Uterus (tissue), 4 donors: ENCODE measurements at places on chromosomes 2 and 18. TPM values are rescaled to one million over a fixed set of nuclear protein-coding genes. Genes with fewer than 3 reads are reported as not detected.

IL1RL1 gene
- total RNA-seq = 9.6 TPM

ALK gene
- 0.06 TPM for total RNA-seq

MOGAT1 gene
- not detected for total RNA-seq

ELP2 gene
- 73.3 TPM for total RNA-seq

REG3G gene
- total RNA-seq = 0.35 TPM

CCDC93 gene
- total RNA-seq = 45.5 TPM

TBR1 gene
- not detected for total RNA-seq

HTR2B gene
- total RNA-seq = 2.9 TPM

GRCh38 chr18:38611036-38611964 lies 1045.7 kb upstream of the CELF4 start:
- H3K27ac ChIP-seq = no peak overlapping the region
- DNase-seq = no peak
- H3K36me3 ChIP-seq = no peaks in the 10 kb centered on the region
- H3K4me1 ChIP-seq = no peaks in the 10 kb centered on the region

- DNase-seq = no peak
- no peak overlapping the region for H3K27ac ChIP-seq
- no peaks in the 10 kb centered on the region for H3K4me1 ChIP-seq
- no peaks in the 10 kb centered on the region for H3K27me3 ChIP-seq
- H3K4me3 ChIP-seq = no peak overlapping the region
These were observed 304.2 kb downstream of the EPHA4 start for GRCh38 chr2:221267773-221268425.

DNA sequence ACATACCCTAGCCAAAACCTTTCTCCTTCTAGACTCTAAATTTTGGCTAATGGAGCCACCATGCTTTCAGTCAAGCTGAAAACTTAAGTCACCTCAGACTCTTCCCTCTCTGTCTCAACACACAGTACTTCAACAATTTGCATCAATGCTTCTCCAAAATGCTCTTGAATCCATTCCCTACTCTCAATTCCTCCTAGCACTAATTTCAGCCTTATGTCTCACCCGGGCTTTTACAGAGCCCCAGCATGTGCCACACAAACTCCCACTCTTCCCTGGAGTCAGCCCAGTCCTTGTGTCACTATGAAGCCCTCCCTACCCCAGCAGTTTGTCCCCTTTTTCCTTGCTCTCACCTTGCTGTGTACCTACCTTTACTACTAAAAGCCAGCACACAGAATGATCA lies 38.7 kb downstream of the AAK1 start:
- H3K4me3 ChIP-seq = no peak overlapping the region
- no peaks in the 10 kb centered on the region for H3K36me3 ChIP-seq
- DNase-seq = no peak
- no peaks in the 10 kb centered on the region for H3K27me3 ChIP-seq
- H3K4me1 ChIP-seq = no peaks in the 10 kb centered on the region
- H3K27ac ChIP-seq = no peak overlapping the region

DNA sequence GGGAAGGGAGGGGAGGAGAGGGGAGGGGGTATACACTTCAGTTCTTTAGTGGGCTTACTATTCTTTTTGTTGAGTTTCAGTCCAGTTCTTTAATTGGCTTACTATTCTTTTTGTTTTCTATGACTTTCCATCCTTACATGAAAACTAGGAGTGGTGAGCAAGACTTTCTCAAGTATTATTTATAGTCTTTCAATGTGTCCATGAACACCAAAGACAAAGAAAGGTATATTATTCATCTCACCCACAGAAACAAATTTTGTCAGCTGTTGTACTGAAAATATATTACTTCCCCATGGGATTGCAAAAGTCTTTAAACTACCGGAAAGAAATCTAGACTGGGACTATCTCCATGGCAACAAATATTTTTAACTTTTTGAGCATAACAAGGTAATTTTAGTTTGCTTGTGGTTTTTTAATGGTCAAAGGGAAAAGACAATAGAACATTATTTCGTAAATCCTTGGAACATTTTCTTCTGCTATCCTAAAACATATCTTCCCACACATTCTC lies 17.6 kb downstream of the ADAM17 start:
- DNase-seq = no peak
- no peak overlapping the region for H3K4me3 ChIP-seq
- no peaks in the 10 kb centered on the region for H3K27me3 ChIP-seq
- H3K27ac ChIP-seq = peak overlapping the region; percentile 69

DNA sequence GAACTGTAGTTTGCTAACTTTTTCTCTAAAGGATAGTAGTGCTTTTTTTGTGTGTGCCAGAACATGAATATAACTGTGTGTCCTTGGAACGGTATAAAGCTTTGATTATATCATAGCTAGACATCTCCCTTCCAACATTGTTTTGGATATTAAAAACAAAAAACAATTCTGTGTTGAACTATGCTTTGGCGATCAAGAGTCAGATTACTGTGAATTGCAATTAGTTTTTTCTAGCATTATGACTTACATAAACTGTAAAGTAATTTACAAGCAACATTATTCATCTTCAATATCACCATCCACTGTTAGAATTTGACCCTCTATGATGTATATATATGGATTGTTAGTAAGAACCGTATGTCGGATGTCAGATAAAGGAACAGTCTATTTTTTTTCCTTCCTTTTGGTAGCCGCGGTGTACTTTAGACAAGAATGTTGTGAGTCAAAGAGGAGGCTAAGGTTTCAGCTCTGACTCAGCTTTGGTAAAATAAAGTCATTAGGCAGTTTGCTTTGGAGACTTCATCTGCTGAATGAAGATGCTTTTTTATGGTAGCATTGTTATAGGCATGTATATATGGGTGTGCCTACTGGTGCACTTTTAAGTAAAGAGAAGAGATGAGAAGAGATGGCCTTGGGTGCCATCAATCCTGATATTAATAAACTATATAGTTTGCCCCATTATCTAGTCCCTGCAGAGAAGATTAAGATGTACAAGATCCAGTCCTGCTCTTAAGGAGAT lies 76.4 kb downstream of the LTBP1 start:
- H3K36me3 ChIP-seq = no peaks in the 10 kb centered on the region
- no peaks in the 10 kb centered on the region for H3K27me3 ChIP-seq
- no peak for DNase-seq
- H3K27ac ChIP-seq = peak overlapping the region; percentile 36

DNA sequence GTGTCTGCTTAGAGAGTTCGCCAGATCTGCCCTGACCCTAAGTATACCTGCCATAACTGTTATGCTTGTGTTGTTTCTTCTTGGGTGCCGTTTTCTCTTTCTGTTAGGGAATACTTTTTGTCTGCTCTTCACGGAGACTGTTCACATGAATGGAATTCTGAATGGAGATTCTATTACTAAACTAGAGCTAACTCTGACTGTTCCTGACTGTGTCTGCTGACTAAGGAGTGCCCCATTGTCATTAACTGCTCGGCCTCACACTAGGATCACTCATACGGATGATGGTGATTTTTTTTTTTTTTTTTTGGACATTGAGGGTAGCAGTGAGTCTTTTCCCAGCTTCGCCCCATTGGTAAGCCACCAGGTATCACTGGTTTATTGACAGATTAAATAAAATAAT lies 104.8 kb upstream of the SLC8A1 start:
- no peak for DNase-seq
- H3K27ac ChIP-seq = no peak overlapping the region
- H3K27me3 ChIP-seq = no peaks in the 10 kb centered on the region

DNA sequence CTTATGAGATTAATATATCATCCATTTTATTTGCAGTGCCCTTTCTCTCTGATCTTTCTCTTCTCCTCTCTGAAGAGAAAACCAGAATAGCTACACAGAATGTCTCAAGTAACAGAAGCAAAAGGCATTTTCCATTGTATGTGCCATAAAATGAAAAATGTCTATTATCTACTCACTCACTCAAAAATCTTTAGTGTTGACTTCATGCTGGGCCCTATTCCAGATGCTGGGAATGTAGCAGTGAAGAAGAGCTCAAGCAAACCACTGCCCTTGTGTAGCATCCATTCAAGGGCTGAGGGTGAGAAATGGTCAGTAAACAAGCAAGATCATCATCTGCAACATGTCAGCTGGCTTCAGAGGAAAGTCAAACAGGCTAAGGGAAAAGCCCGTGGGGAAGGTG lies 427.7 kb downstream of the METTL4 start:
- no peak for DNase-seq
- no peaks in the 10 kb centered on the region for H3K4me1 ChIP-seq
- H3K27me3 ChIP-seq = no peaks in the 10 kb centered on the region
- no peaks in the 10 kb centered on the region for H3K36me3 ChIP-seq
- H3K4me3 ChIP-seq = no peak overlapping the region

DNA sequence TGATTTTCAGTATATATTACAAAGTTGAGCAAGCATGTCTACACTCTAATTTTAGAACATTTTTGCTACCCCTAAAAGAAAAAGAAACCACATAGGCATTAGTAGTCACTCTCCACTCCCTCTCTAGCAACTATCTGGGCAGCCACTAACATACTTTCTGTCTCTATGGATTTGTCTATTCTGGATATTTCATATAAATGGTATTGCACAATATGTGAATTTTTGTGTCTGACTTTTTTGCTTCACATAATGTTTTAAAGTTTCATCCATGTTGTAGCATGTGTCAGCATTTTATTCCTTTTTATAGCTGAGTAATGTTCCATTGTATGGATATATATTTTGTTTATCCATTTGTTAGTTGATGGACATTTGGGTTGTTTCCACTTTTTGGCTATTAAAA lies 232.5 kb upstream of the CTAGE1 start:
- H3K4me3 ChIP-seq = no peak overlapping the region
- no peaks in the 10 kb centered on the region for H3K36me3 ChIP-seq

GRCh38 chr2:120831086-120831485 lies 95.4 kb downstream of the GLI2 start:
- H3K4me1 ChIP-seq = no peaks in the 10 kb centered on the region
- no peak overlapping the region for H3K27ac ChIP-seq
- no peak overlapping the region for H3K4me3 ChIP-seq
- DNase-seq = no peak
- H3K27me3 ChIP-seq = no peaks in the 10 kb centered on the region
- no peaks in the 10 kb centered on the region for H3K36me3 ChIP-seq

DNA sequence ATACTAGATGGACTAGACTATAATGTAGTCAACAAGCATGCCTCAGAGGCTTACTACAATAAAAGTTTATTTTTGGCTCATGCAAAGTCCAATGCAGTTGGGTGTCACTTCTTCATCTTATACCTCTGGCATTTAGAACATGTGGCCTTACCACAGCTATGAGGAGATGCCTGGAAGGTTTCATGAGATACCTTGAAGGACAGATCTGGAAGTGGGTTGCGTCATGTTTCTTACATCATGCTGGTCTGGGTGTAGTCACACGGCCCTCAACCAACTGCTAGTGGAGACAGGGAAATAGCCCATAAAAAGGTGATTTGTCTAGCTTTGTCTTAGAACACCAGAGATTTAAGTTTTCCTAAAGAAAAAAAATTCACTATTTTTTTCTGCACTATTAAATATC lies 91.7 kb upstream of the MMADHC start:
- H3K4me1 ChIP-seq = no peaks in the 10 kb centered on the region
- DNase-seq = no peak
- no peak overlapping the region for H3K27ac ChIP-seq
- no peaks in the 10 kb centered on the region for H3K36me3 ChIP-seq

DNA sequence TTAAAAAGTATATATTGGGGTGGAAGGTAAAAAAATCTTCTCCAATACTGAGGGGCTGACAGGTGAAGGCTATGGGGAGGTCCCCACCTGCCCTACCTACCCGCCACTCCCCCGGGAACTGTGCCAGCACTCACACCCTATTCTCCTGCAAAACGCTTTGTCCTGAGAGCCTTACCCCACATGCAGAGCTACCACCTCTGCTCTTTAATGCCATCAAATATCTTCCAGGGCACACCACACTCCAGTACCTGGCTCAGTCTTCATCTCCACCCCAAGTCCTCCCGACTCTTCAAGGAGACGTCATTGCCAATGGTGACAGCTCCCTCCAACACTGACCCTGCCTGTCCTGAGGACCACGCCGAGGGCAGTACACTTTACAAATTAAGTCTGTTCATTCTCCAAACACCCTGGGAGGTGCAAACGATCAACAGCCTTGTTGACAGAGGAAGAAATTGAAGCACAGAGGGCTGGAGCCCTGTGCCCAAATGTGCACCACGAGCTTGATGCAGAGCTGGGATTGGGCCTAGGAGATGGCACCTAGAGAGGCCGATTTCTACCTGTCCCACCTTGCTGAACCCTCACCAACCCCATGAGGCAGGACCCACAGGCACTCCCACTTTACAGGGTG lies 6.0 kb upstream of the GPR55 start:
- H3K4me3 ChIP-seq = no peak overlapping the region
- H3K27ac ChIP-seq = no peak overlapping the region

DNA sequence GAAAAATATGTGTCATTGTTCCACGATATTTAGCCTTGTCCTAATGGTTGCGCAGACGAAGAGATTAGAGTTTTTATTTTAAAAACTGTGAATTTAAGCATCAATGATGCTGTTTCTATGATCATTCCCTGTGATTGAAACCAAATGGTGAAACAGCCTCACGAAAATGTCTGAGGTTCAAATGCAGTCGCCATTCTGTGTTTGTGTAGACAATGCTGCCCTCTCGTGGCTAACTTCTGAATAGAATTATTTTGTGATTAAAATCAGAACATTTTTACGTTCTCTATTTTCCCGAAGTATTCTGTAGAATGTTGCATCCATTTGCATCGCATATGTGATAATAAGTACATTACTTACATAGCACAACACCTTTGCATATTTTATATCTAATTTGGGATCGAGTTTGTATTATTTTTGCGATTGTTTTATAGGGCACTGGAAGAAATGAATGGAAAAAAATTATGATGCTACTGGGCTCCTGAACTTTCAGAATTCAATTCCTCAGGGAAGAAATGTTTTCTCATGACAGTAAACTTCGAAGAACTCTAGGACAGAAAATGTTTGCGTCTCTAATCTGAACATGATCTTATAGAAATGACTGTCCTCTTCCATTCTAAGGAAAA lies 54.8 kb upstream of the CREB1 start:
- no peaks in the 10 kb centered on the region for H3K36me3 ChIP-seq
- H3K4me1 ChIP-seq = no peaks in the 10 kb centered on the region
- no peaks in the 10 kb centered on the region for H3K27me3 ChIP-seq
- no peak overlapping the region for H3K4me3 ChIP-seq

DNA sequence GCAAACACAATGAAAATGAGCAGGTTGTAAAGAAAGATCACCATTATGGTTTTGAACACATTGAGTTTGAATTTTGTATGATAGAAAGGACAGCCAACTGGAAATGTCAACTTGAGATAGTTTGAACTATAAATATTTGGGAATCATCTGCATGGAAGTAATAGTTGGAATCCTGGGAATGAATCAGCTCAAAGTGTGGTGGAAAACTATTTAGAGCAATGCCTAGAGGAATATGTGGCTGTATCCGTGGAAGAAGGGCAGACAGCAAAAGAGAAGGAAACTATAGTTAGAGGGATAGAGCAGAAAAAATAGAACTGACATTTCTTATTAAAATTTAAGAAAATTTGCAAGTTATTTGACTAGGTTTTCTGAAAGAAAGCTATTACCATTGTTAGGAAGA lies 112.5 kb upstream of the OTX1 start:
- no peaks in the 10 kb centered on the region for H3K36me3 ChIP-seq
- no peaks in the 10 kb centered on the region for H3K27me3 ChIP-seq
- H3K4me3 ChIP-seq = no peak overlapping the region
- no peak for DNase-seq

GRCh38 chr2:135099802-135100483 lies 47.9 kb downstream of the RAB3GAP1 start:
- no peak overlapping the region for H3K27ac ChIP-seq
- no peaks in the 10 kb centered on the region for H3K27me3 ChIP-seq
- no peaks in the 10 kb centered on the region for H3K4me1 ChIP-seq
